Stimulated activated CD8-positive, alpha-beta memory T cell treated with anti-CD3 and anti-CD28 coated beads, Interleukin-2, amount 100 ng/mL, for 1 hour (primary cell): ENCODE measurements at places on chromosomes 5 and 9.

GRCh38 chr5:116898917-116899316 is 324.3 kb upstream of the SEMA6A start:
- DNase-seq = no peak

- DNase-seq = no peak
These were observed 271.7 kb upstream of the TLE4 start for GRCh38 chr9:79300068-79300467.

- peak; percentile 68 for DNase-seq
These were observed at the start of gene SLC2A6 for GRCh38 chr9:133478851-133479711. TSS of gene SLC2A6 (minus strand) at chr9:133479099. CDS start at chr9:133479059, 40 bp downstream.

GRCh38 chr9:37149666-37150308 is 29.4 kb downstream of the ZCCHC7 start:
- no peak for DNase-seq

GRCh38 chr5:72302171-72302570 is 17.9 kb downstream of the MRPS27 start:
- DNase-seq = no peak

- DNase-seq = no peak
These were observed 791 bp upstream of the GPR150 start for GRCh38 chr5:95619096-95619495.

DNA sequence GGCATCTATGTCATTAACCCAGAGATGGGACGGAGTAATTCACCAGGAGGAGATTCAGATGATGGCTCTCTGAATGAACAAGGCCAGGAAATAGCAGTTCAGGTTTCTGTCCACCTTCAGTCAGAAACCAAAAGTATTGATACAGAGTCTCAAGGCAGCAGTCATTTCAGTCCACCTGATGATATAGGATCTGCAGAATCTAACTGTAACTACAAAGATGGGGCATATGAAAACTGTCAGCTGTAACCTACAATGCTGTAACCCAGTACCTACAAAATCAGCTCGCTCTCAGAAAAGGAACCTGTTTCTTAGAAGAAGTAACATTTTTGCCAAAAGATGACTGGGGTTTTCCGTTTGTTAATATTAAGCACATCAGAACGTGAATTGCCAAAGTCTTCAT is 14.7 kb downstream of the MFAP3 start:
- no peak for DNase-seq

- no peak for DNase-seq
These were observed 322.7 kb downstream of the ARHGEF28 start for GRCh38 chr5:73948720-73949119.

GRCh38 chr9:28503573-28503972 is 930.3 kb upstream of the C9orf72 start:
- no peak for DNase-seq

DNA sequence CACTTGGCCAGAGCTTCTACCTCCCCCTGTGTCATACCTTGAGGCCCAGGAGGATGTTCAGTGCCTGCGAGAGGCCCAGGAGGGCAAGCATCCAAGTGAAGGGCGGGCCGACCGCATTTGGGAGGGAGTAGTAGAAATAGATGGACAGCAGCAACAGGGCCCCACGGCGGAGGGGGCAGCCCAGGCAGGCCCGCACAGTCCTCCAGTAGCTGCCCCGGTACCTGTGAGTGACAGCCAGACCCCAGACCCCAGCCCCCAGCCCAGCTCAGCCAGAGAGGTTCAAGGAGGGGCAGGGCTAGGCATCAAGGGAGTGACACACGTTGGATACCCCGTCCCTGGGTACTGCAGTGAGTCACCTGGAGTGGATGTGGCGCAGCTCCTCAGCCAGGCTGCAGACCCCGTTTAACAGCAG is 1.4 kb downstream of the STING1 start:
- DNase-seq = no peak

DNA sequence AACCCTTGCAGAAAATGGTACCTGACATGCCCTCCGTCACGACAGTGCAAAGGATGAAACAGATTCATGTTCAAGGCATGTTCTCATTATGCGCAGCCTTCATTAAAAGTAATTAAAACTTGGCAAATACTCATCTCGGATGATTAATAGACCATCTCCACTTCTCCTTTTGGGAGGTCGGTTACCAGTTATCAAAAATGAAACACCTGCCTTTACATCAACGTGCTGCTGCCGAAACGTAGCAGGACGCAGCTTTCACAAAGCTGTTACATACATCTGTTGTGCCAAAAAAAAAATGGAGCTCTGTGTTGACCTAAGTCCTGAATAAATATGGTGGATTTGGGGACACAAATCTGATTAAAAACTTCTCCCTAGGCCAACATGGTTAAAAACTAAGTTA is 75.7 kb downstream of the PTCH1 start:
- DNase-seq = no peak

DNA sequence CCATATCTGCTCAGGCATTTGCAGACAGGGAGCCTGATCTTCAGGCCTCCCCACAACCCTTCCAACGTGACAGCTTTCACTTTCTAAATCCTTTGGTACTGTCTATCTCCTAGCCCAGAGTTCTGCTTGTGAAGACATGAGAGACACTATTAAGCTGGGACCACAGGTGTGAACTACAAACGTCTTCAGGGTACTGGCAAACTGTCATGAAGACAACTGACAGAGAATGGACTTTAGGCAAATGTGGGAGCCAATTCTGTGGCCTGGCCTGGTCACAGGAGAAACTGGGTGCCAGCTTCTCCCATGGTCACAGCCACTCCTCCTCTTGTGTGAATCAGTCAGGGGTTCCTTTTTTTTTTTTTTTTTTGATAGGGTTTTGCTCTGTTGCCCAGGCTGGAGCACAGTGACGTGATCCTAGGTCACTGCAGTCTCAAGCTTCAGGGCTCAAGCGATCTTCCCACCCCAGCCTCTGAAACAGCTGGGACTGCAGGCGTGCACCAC is 10.4 kb downstream of the TRIM14 start:
- DNase-seq = no peak

- no peak for DNase-seq
These were observed 7.4 kb upstream of the SLC2A8 start for GRCh38 chr9:127389381-127390247.

- no peak for DNase-seq
These were observed 132.6 kb upstream of the PDE4D start for GRCh38 chr5:60026161-60026560.

DNA sequence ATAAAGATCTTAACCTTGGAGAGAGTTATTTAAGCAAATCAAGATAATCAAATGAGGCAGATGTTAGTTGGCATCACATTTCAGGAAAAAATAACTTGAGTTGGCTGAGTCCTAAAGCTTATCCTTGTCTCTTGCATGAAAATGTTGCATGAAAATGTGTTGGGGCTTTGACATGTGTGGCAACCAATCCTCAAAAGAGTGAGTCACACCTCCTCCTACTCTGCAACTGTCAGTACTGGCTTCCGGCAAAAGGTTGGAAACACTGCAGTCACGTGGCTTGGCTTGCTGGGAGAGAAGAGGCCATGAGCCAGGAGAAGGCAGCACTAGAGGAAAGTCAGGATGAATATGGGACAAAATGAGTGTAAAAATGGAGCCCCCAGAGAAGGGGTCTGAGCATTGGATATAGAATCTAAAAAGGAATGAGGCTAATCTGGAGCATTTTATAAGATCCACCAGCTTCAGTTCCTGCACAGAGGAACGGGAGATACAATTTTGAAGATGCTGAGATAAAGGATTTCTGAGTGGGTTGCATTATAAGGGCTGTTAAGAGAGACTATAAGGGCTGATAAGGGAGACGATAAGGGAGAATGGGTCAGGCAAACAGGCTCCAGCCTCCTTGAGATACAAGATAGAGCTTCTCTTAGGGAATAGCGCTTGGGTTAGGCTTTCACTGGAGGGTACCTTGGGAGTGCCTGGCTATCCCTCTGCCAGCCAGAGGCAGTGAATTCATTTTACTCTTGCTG is 43.1 kb downstream of the SPATA31D1 start:
- DNase-seq = no peak

DNA sequence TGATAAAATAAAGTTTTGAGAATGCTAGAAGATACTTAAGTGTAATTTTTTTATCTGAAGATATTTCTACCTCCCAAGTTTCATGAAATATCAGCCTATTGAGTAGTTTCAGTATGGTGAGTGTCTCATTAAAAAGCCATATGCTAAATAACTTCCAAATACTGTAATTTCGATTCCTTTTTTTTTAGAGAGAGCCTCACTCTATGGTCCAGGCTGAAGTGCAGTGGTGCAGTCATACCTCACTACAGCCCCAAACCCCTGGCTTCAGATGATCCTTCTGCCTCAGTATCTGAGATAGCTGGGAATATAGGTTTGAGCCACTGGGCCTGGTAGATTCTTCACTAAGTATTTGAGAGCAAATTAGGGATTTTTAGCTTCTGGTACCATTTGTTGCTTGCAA is 24.5 kb downstream of the CDC42SE2 start:
- no peak for DNase-seq

DNA sequence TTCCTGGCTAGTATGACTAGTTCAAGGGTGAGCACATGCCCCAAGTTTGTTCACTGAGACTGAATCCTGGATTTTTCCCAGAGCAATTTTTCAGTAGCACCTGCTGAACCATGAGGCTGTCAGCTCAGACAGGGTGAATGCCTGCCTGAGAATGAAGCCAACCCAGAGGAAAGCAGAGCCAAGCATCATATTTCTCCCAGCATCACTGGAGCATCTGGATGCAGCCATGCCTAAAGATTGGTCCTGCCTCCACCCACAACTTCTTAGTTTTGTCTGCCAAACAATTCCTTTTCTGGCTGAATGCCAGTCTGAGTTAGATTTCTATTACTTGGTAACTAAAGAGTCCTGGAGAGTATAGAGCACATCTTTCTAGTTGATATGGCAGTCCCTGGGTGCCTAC is 343.6 kb downstream of the CSNK1G3 start:
- no peak for DNase-seq

DNA sequence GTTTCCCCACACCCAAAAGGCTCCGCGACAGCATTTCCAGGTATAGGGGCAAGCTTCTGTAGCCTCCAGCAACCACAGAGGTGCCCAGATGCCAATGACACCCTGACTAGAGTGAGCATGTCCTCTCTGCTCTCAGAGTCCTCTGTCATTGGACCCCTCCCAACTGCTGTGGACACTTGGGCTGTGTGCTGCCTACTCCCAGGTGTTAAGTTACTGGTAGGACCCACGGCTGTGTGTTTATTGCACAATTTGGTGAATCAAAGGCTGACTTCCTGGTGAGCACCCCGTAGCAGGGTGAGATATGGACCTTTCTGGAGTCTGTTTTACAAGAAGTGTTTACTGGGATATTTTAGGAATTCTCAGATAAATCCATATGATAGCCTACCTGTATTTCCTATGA is 36.0 kb downstream of the SH3GL2 start:
- no peak for DNase-seq

GRCh38 chr9:75378036-75378435 is 289.7 kb downstream of the OSTF1 start:
- DNase-seq = no peak

DNA sequence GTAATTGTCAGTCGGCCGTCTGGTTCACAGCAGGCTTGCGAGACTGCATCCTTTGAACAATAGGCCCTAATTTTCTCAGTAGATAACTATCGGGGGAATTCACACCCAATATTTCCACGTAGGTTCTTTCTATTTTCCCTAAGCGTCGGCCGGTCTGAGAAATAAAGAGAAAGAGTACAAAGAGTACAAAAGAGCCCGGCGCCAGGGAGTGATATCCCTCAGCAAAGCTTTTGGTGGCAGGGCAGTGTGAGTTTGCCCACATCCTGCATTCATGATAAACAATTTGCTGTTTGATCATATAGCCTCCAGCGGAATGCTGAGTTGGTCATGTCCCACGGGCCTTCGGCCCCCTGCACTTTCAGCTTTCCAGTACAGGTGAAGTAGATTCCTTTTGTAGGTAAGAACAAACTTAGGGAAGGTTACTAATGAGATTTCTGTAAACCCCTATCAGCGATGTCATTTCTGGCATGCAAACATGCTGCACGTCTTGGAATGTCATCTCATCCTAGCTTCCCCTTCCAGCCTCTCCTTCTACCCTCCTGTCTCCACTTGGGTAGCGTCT is 4.7 kb upstream of the PTGR1 start:
- no peak for DNase-seq

DNA sequence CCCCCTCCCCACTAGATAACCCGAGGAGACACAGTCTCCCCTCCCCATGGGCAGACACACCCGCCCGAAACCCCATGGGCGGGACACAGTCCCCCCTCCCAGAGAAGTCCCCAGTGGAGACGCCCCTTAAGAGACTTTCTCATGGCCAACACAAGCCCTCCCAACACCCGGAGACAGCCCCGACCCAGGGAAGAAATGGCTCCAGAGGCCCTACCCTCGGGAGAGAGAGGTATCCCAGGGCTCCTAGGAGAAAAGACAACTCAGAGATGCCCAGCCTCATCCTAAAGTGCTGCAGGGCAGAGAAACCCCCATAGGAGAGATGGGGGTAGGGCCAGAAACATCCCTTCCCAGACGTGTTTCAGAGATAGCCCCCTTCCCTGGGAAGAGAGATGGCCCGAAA is 27.4 kb downstream of the PCDH1 start:
- no peak for DNase-seq

- DNase-seq = no peak
These were observed 38.1 kb downstream of the SEMA6A start for GRCh38 chr5:116536316-116537083.

DNA sequence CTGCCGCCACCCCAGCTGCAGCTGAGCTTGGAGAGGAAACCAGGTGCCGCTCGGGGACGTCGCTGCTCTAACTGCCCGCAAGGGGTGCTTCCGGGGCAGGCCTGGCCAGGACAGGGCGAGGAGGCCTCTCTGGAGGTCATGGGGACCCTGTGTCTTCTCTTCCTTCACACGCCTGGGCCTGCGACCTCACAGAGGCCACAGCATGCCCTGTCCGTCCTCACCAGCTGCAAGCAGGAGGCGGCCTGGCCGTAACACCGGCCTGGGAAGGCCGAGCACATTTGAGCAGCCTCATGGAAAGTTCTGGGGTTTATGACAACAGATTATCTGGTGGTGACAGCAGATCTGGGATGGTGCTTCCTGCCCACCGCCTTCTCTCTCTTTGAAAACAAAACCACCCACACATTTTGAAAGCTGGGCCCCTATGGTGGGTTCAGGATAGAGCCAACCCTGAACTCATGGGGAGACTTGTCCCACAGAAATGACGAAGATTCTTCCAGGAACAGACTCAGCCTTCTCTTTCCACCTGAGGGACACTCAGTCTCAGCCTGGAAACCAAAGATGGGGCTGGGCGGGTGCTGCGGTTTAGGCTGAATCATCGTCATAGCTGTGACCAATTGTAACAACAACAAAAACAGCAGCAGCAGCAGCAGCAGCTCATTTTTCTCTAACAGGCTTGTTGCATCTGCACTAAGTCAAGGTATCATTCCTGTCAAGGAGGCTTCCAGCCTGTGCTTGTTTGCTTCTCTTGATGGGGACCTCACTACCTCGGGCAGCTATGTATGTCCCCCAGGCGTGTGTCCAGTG is 99.6 kb upstream of the RAPGEF1 start:
- DNase-seq = peak; percentile 23

GRCh38 chr9:18889550-18889949 is 143.5 kb downstream of the SAXO1 start:
- no peak for DNase-seq

GRCh38 chr5:88556406-88556805 is 287.8 kb upstream of the TMEM161B start:
- no peak for DNase-seq
